Effector CD8-positive, alpha-beta T cell (primary cell): ENCODE measurements at places on chromosomes 6 and 20.

DNA sequence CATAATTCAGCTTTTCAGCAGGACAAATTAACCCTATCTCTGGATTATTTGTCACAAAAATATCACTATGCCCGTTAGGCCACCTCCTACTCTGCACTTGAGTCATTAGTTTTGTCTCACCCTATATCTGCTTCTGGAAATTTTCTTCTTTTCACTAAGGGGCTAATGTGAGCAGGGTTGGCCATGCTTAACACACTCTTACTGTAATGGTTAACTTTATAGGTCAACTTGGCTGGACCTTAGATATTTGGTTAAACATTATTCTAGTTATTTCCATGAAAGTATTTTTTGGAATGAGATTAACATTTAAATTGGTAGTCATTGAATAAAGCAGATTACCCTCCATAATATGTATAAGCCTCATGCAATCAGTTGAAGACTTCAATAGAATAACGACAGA, 394.6 kb upstream of the PTCHD4 start:
- DNase-seq, result no peak

GRCh38 chr6:109653264-109653663, 37.7 kb downstream of the AK9 start:
- DNase-seq, result no peak

- DNase-seq, result no peak
Measured at GRCh38 chr20:2405693-2406065, 25.0 kb downstream of the TGM6 start.

DNA sequence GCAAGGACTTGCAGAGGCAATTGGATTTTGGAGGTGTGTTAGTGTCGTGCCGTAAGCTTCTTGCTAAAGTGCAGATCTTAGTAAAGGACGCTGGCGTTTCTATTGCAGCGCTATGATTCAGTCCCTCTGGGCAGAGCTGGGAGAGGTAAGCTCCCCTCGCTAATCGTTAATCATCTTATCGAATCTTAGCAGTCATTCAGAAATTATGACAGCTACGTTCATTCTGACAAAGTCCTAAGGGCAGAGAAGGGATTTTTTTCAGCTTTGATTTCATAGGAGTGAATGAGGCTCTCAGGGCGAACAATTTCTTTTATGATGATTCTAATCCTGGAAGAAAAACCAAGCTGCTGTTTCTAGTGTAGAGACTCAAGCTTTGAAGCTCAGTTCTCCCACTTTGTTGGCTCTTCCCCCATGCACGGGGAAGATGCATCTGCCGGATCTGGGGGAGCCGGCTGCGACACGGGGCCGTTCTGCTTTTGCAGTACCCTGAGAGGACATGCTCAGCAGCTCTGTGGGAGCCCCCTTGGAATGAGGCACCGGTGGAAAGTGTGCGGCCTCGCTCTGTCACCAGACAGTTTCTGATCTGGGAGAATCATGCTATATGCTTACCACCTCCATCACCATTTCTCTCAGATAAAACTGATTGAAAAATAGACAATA, 79.1 kb upstream of the SLC22A23 start:
- DNase-seq, result no peak

DNA sequence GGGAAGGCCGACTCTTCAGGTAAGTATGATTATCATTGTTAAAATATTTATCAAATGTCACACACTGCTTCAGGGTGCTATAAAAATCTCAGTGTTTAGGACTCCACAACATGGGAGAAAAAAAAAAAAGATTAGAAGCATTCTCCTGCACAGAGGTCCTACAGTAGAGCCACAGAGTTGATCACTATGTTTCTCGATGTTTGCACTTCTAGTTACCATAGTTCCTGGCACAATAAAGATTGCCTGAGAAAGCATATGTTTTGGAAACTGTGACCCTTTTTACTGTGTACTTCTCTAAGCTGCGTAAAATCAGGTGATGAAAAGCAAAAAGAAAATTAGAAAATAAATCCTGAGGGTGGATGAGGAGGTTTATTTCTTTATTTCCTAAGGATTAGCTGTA, 269.9 kb upstream of the SYNCRIP start:
- no peak for DNase-seq

- no peak for DNase-seq
Measured at GRCh38 chr20:19049514-19049913, 162.9 kb upstream of the SLC24A3 start.

- no peak for DNase-seq
Measured at GRCh38 chr6:111601886-111602285, 3.8 kb downstream of the TRAF3IP2 start.

- no peak for DNase-seq
Measured at GRCh38 chr6:84249724-84250123, 22.3 kb upstream of the CEP162 start.

- DNase-seq, result no peak
Measured at GRCh38 chr6:151100326-151100725, 139.4 kb upstream of the AKAP12 start.
